ENCODE measurements at places on chromosomes 12 and 14. TPM values are rescaled to one million over a fixed set of nuclear protein-coding genes. Genes with fewer than 3 reads are reported as not detected.

GRCh38 chr14:45972416-45972815 lies 679.2 kb downstream of the RPL10L start:
- DNase-seq = no peak

- DNase-seq = no peak
These were observed 286 bp downstream of the PPP4R3A start for GRCh38 chr14:91509878-91510170.

The JDP2 gene
- 8.9 TPM for total RNA-seq

GRCh38 chr12:56118688-56119357 lies 757 bp downstream of the ZC3H10 start:
- DNase-seq = no peak

- no peak for DNase-seq
These were observed 117.2 kb upstream of the HMGA2 start for GRCh38 chr12:65707051-65707450.

Data from HepG2 (cell line).